ENCODE measurements at places on chromosomes 6 and 20. TPM values are rescaled to one million over a fixed set of nuclear protein-coding genes. Genes with fewer than 3 reads are reported as not detected.

Gene FRK
- total RNA-seq, result 1.3 TPM

Gene MCM9
- 12.3 TPM for total RNA-seq

Gene ADGB
- total RNA-seq, result not detected

Gene IRF4
- total RNA-seq, result not detected

Gene CCR6
- not detected for total RNA-seq

Gene KHDRBS2
- not detected for total RNA-seq

All from mammary epithelial cell (primary cell).